ENCODE measurements at places on chromosomes 13 and 19.

DNA sequence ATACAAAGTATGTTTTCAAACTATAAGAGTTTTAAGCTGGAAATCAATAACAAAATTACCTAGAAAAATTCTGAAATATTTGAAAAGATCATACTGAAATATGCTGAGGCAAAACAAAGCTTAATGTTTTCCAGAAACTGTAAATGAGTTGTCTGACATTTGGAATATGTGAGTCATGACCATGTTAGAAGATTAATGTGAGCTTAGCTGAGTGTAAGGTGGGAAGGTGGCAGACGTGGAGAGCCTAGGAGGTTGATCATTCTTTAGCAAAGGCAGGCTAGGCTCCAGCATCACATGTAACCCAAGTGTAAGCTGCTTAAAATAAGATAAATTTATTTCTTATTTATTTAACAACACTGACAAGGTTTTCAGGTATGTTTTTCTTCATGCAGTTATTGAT is 2086.1 kb upstream of the PCDH20 start:
- no peak for DNase-seq

DNA sequence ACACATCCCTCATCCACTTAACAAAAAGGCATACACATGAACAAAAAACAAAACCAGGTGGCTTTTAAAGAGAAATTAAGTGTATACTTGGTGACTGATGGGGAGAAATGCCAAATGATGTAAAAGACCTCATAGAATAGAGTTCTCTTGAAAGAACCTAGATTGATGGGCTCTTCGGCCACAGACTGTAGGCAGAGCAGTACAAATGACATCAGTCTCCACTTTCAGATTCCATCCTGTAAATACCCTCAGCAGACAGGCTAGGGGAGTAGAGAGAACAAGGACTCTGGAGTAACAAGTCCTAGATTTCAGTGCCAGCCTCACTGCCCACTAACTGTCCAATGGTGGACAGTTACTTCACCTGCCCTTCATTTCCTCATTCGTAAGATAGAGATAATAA is 203.8 kb downstream of the MZT1 start:
- no peak for DNase-seq

GRCh38 chr13:38752686-38753085 is 65.8 kb downstream of the FREM2 start:
- DNase-seq = no peak

- no peak for DNase-seq
Measured at GRCh38 chr19:10142701-10143375, 23.1 kb upstream of the EIF3G start.

GRCh38 chr13:57763689-57764088 is 132.1 kb downstream of the PCDH17 start:
- DNase-seq = no peak

DNA sequence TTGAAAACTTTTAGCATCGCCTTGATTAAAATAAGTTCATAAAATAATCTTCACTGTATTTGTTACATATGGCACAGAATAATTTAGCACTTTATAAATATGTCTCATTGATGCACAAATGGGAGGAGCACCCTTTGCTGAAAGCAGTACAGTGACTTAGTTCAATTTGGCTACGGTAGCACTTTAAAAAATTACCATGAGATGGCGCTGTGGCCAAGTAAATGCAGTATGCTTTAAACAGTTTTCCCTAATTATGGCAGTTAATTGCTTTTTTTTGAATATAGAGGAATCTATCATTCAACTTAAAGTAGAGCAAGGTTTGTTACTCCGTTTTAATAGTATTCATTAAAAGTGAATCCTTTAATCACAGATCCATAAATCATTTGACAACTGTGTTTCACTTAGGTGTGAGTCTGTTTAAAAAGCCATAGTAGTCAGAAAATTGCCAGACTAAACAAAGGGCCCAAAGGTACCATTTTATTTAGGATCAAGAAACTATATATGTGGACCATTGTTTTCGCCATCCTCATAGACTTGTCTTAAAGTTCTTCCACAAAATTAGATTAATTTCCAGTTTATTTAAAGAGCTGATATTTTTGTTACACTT is 34.7 kb upstream of the ESD start:
- DNase-seq = peak; percentile 13

GRCh38 chr19:45497791-45498190 is 452 bp upstream of the PPM1N start:
- no peak for DNase-seq

DNA sequence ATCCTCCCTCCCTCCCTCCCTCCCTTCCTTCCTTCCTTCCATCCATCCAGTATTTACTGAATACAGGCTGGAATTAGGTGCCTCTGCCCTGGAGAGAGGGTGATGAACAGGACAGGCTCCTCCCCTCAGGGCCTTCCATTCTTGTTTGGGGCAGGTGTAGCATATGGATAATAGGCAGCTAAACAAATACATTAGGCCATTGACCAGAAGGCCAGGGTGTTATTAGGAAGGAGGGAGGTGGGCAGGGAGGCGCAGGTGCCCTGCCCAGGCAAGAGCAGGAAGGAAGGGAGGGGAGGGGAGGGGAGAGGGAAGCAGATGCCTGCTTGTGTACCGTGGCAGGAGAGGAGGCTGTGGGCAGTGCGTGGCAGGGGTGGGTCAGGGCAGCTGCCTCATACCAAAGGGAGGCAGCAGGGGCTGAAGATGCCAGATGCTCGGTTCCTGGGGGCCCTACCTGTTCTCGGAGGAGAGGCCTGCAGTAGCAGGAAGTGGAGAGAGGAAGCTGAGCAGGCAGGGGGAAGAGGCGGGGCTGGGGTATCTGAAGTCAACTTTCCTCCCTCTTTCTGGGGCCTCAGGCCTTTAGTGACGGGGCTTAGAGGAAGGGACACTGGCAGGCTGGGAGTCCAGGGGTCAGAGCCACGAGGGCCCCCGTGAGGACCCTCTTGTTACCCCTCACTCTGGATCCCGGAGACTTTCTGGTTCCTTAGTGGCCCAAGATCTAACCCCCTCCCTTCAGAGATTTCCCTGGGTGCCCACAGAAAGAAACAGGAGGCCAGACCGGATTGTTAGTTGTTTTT is at the start of gene RINL:
Gene RINL, minus strand, starts transcription at position 495 of the 794 bp plus-strand sequence. CDS start 1,533 bp downstream, outside the sequence.
- peak; percentile 85 for DNase-seq

DNA sequence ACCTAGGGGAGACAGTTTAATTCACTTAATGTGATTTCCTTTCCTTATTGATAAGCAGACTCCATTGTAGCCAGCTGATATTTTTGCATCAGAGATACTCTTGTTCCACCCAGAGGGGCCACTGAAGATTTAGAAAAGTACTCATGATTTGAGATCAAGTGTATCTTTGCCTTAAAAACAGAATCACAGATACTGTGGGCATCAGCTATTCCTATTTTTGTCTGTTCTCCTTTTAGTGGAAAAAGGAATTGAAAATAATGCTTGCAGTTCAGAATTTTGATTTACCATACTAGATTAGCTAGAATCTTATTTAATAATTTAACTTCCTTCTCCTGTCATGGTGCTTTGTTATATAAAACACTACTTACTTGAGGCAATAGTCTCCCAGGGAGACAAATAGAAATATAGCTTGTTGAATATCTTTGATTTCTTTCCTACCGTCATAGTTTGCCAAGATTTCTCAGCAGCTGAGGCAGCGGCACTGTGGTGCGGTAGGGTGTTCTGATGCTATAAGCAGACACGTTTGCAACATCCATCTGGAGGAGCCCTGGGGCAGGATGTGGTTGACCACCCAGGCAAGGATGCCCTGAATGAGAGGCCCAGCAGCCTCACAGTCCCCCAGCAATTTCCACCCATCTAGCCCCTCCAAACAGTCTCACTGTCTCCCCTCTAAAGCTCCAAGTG is 47.0 kb upstream of the RAP2A start:
- DNase-seq = no peak
